Left lobe of liver (tissue), 2 donors: ENCODE measurements at places on chromosomes 2 and 18. TPM values are rescaled to one million over a fixed set of nuclear protein-coding genes. Genes with fewer than 3 reads are reported as not detected.

SLC11A1 gene
- 3.3 TPM for total RNA-seq

PJVK gene
- 1.8 TPM for total RNA-seq

GKN2 gene
- not detected for total RNA-seq

GLI2 gene
- 0.30 TPM for total RNA-seq

TLX2 gene
- total RNA-seq: 0.08 TPM

DSG1 gene
- total RNA-seq: 2.5 TPM

ERICH2 gene
- total RNA-seq: 1.5 TPM

CPLX4 gene
- total RNA-seq: not detected

SLC5A7 gene
- total RNA-seq: not detected

C2orf74 gene
- 13.5 TPM for total RNA-seq

NBAS gene
- 19.5 TPM for total RNA-seq

TRIB2 gene
- total RNA-seq: 13.8 TPM

STPG4 gene
- total RNA-seq: not detected

WDFY1 gene
- 16.4 TPM for total RNA-seq

SLC39A10 gene
- total RNA-seq: 5.6 TPM

SNED1 gene
- total RNA-seq: 34.9 TPM

SETBP1 gene
- 17.3 TPM for total RNA-seq

SCTR gene
- total RNA-seq: 0.10 TPM

FOXI3 gene
- total RNA-seq: not detected

GBX2 gene
- total RNA-seq: not detected

SLC5A6 gene
- total RNA-seq: 72.6 TPM

HAAO gene
- 188 TPM for total RNA-seq
